ENCODE measurements at places on chromosomes 7 and 10.
A peak's percentile ranks its signal among the peaks of the same experiment; 100 is the strongest.

GRCh38 chr10:60893231-60893630, 50.8 kb downstream of the RHOBTB1 start:
- no peak for DNase-seq

DNA sequence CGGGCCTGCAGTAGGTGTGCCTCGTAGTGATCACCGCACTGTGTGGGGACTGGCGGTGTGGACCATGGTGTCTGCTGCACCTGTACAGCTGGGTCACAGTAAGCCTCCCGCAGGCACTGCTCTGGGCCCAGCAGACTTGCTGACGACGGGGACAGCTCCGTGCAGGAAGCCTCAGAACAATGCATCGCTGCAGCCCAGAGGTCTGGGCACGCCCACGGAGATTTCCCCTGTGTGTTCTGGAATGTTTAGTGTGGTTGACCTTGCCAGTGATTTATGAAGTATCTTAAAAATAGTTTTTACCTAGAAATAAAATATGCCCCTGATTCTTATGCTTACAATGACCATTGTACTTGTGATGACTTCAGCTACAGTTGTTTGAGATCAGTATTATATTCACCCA, 59.1 kb upstream of the ZNF32 start:
- no peak for DNase-seq

GRCh38 chr7:137343281-137343841, at the start of gene PTN:
PTN (minus strand) TSS chr7:137343733; CDS start chr7:137254973, 88,760 bp downstream.
- peak; percentile 88 for DNase-seq

DNA sequence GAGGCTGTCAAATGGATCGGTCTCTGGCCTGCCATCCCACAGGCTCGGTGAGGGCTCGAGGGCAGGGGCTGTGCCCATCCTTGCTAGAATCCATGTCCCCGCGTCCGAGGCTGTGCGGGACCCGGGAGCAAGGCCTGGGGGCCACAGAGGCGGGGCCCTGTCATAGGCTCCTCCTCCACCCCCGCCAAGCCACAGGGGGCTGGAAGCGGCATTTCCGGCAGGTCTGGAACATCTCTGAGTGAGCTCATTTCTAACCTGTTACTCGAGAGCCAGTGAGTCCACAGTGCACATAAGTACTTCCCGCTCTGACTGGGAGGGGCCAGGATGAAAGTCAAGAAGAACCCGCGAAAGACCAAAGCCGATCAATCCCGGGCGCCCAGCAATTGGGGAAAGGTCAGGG, 57.6 kb downstream of the NKX6-2 start:
- no peak for DNase-seq

DNA sequence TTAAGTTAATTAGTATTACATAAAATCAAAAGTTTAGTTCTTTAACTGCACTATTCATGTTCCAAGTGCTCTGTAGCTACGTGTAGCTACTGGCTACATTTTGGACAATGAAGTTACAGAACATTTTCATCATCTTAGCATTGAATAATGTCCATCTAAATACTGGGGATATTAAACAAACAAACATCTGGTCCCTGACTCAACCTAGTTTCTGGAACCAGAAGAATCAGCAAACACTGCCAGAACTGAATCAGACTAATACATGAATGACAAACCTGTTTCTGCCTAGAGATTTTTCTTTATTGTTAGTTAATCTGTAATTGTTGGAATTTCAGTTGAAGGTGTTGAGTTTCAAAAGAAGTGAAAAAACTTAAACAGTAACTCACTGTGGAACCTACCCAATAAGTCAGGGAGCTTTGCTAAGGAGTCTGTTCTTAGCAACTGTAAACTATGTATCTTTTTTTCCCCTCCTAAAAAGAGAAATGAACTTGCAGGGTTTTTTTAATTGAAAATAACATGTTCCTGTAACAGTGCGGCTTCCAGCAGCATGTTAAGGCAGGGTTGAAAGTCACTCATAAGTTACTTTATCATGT, 58.3 kb downstream of the CDK13 start:
- DNase-seq: no peak

GRCh38 chr7:101096957-101097347, 11.7 kb downstream of the TRIM56 start:
- no peak for DNase-seq

DNA sequence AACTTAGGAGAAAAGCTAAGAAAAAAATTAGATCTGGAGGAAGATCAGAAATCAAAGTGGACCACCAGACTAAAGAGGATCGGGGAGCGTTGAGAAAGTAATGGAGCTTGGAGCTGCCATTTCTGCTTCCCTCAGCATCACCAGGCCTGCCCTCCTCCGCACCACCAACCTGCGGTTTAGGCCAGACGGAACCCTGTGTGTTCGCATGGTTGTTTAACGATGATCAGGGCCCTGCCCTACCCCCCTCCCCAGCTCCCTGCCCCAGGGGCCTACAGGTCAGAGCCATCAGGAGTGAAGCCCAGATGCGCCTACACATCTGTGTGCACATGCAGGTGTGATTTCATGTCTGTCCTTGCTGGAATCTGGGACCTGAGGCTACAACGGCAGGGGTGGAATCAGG, 45.7 kb downstream of the EBF3 start:
- DNase-seq: no peak

GRCh38 chr7:46715579-46715978, 794.5 kb upstream of the IGFBP3 start:
- DNase-seq: no peak

DNA sequence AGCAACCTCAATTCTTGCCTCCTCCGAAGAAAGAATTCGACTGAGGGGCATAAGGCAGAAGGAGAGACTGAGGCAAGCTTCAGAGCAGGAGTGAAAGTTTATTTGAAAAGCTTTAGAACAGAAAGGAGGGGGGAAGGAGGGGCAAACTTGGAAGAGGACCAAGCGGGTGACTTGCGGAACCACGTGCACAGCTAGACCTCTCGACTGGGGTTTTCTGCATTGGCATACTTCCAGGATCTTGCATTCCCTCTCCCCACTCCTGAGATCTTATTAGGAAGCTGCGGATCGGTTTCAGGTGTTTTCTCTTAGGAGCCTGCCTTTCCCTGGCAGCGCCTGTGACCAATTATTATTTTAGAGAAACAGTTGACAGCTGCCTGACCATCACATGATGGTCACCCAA, 20.3 kb upstream of the CPXM2 start:
- DNase-seq: peak; percentile 28

DNA sequence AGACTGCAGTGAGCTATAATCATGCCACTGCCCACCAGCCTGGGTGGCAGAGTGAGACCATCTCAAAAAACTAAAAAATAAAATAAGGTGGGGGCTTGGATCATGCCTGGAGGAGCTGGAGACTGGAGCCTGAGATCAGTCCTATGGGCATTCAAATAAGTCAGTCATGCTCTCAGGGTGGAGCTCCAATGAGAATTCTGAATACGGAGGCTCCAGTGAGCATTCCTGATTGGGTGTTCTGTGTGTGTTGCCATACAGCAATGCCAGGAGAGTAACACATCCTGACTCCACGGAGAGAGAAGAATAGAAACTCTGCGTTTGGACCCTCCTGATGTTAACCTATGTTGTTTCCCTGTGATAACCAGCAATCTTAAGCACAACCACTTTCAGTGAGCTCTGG, 16.0 kb downstream of the UBE2D4 start:
- DNase-seq: no peak

DNA sequence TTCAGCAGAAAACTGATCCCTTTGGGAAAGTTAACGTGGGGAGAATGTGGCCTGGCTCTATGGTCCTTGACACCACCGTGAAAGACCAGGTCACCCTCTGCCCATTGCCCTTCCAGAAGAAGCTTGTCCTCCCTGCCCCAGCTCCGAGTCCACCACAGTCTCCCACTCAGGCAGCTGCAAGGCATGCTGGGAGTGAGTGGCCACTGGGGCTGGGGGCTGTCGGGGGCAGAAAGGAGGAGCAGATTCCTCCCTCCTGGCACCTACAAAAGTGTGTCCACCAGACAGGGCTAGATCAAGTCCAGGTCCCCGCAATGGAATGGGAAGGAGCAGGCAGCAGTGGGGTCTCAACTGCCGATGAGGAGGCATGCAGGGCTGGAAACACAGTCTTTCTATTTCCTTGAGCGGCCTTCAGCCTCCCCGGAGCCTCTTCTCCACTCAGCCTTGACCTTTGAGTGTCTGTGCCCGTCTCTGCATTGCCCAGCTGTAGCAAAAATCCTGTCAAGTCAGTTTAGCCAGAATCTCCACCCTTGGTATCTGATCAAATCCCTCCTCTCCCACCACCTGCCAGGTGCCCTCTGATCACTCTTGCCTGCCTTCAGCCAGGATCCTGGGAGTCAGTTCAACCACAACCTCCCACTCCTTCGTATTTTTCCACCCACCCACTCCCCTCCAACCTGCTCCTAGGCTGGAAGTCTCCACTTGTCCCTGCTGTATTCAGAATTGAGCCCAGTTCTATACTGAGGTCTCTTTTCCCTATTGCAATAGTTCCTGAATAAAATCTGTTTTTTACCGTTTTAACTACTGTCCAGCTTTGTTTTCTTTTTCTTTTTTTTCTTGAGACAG, 6.9 kb upstream of the ZNF316 start:
- no peak for DNase-seq
